ENCODE measurements at places on chromosomes 4 and X. TPM values are rescaled to one million over a fixed set of nuclear protein-coding genes. Genes with fewer than 3 reads are reported as not detected.

The TACR3 gene
- total RNA-seq = not detected

DNA sequence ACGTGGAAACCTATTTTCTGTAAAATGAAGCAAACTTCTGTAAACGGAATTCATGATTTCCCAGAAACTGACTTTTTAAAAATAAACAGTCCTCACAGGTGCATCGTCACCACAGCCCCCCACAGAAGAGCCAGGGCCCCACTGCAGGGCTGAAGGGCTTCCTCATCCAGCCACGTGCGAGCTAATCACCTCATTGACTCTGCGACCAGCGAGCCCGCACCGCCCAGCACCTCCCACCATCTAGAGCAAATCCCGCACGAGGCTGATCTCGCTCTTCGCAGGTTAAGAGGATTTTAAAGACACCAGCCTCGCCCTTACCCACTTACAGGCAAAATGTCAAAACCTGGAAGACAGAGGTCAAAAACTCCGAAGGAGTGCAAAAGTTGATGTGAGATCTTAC lies 14.8 kb downstream of the PPP2R3B start:
- DNase-seq = no peak

DNA sequence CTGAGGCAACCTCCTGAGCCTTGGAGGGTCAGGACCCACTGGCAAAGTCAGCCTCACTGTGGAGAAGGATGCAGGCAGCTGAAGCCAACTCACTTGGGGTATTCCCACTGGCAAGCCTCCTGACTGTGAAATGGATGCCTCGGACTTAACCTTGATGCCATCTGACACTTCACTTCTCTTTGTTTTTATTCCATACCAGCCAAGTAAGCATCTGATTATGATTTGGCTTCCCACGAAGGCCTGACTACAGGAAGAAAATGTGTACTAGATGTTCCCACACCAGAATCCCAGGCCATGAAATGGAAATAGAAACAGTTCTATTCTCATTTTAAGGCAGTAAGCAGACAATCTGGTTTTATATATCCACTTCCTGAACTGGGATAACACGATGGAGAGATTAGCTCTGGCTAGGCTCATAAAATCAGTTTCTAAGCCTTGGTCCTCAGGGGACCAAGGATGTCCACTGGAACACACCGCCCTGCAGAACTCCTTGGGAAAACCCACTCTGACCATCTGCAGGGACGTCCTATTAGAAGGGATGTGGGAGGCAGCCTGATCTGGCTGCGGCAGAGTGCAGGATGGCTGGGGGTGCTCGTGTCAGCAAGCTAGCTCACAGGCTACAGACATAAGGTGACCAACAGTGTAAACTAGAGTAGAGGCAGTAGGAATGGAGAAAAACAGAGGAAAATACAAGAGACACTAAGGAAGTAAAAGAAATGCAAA lies 89.3 kb downstream of the TSPAN5 start:
- no peak for DNase-seq

DNA sequence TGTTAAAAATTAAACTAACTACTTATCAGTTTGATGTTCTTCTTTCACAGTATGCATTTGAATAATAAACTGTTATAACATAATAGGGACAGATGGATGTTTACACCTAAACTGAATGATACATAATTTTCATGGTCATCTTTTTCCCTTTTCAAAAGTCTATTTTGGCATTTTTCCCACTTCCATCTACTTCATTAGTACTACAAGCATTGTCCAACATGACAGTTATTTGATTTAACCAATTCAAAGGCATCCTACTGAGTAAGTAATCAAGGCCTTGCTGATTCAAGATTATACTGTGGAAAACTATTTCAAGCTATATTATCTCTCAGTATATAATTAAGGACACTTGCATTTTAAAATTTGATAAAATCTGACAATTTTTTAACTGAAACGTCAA lies 212.9 kb downstream of the FAT4 start:
- DNase-seq = no peak

- DNase-seq = no peak
Measured at GRCh38 chr4:101286663-101287062, 60.7 kb downstream of the PPP3CA start.

The CPLX1 gene
- total RNA-seq = 0.37 TPM

GRCh38 chrX:9172464-9172850 lies 138.5 kb upstream of the FAM9B start:
- no peak for DNase-seq

GRCh38 chr4:109864134-109864533 lies 16.2 kb downstream of the LRIT3 start:
- no peak for DNase-seq

DNA sequence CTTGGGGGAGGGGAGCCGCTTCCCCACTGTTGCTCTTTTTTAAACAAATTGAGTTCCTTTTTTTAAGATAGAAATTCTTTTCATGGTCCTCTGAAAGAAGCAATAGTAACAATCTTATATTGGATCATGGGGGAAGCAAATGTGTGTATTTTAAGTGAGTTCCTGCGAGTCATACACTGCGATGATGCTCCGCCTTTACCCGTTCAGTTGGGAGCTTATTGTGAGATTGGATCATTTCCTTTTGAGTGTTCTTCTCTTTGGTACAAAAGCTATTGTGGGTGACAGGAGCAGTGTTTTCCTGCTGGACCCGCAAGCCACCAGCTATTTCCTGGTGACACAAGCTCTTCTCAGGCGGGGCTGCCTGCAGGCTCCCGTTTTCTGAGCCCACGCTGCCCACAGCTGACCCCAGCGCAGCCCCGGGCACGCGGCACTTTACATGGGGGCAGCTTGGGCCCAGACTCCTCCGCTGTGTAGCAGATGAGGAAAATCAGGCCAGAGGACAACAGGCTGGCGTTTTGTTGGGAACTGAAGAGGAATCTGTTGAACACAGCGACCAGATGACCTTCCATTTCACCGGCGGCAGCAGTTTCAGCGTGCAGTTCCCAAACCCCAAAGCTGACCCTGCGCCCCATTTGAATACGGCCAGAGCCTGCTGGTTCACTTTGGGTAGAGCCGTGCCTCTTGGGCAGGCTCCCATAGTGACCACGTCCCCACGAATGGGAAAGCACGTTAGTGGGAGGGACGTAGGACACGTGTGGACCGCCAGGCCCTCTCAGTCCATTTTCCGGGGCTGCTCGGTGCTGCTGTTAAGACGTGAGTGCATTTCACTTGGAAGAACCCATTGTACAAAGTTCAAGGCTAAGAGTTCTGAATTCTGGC lies 12.2 kb downstream of the TADA2B start:
- no peak for DNase-seq

The MAOB gene
- not detected for total RNA-seq

GRCh38 chrX:154696676-154697045 lies 43.3 kb upstream of the CTAG2 start:
- no peak for DNase-seq

The SYN1 gene
- 0.12 TPM for total RNA-seq

The RHOXF1 gene
- not detected for total RNA-seq

- no peak for DNase-seq
Measured at GRCh38 chrX:38275615-38276014, 51.7 kb downstream of the RPGR start.

The SPOCK3 gene
- total RNA-seq = not detected

DNA sequence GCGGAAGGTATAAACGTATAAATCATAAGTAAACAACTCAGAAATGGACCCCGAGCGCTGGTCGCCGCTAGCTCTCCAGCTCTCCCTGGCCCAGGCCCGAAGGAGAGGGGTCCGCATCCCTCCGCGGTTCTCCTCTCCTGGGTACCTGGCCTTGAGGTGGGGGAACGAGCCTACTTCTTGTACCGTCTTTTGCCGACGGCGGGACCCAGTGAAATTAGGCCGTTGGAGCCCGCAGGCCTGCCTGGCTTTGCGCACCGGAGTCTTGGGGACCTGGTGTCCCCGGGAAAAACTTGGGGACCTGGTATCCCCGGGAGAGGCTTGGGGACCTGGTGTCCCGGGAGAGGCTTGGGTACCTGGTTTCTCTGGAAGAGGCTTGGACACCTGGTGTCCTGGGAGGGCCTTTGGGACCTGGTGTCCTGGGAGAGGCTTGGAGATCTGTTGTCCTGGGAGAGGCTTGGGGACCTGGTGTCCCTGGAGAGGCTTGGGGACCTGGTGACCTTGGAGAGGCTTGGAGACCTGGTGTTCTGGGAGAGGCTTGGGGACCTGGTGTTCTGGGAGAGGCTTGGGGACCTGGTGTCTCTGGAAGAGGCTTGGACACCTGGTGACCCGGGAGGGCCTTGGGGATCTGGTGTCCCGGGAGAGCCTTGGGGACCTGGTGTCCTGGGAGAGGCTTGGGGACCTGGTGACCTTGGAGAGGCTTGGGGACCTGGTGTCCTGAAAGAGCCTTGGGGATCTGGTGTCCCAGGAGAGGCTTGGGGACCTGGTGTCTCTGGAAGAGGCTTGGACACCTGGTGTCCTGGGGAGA lies 12.0 kb downstream of the SHOX start:
- DNase-seq = no peak

DNA sequence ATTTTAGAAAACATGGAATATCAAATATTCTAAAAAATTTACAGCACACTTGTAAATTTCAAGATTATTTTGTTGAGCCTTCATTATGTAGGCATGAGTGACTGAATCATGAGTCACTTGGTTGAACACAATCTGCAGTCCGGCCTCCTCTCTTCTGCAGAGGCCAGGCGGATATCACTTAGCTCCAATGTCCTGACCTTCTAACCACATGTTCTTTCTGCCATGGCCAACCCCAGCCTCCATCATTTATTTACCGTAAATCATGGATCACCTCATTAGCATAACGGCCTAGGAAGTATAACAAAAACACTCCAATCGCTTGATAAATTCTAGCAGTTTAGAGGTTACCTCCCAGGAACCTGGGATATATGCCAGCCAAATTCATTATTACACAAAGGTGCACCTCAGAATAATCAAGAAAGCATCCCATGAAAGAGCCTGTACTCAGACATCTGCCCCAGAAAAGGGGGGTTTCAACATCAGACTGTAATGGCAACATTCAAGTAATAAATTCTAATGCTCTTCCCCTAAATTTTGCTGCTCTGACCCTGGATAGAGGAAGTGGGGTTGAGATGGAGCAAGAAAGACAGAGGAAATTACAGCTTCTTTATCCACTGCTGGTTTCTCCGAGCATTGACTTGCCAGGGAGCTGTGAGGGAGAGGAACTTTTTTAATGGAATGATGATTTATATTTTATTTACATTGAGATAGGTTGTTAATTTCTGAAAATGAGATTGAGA lies 2153.6 kb upstream of the AGA start:
- no peak for DNase-seq

The CYTL1 gene
- total RNA-seq = not detected

GRCh38 chrX:18390941-18391538 lies 34.4 kb upstream of the CDKL5 start:
- peak; percentile 70 for DNase-seq

- DNase-seq = no peak
Measured at GRCh38 chr4:67465763-67466052, 79.6 kb downstream of the CENPC start.

DNA sequence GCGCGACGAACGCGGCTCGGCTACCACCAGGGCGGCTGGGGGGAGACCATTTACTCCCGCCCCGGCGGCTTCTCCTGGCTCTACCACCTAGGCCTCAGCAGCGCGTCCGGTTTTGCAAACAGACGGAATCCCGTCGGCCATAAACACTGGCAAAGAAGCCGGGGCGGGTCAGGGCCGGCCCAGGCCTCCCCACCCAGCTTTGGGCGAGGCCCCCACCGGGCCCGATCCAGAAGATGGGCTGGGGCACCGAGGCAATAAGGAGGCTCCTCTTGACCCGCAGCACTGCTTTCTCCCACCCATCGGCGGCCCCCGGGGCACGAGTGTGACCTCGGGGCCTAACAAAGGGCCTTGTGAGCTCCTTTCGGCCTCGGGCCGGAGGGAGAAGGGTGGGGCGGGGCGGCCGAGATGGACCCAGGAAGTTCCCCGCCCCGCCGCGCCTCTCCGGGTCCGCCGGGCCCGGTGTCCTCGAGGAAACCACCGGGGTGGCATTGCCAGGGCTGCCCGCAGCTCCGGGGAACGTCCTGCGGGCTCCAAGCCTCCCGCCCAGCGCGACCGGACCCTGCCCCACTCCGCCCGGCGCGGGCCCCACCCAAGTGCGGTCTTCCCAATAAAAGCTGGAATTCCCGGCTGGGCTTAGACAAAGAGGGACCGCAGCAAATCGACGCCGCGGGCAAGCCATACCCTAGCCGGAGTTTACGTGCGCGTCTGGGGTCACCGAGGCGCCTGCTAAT lies 5.9 kb downstream of the BCOR start:
- DNase-seq = no peak

The S100P gene
- 10.0 TPM for total RNA-seq

DNA sequence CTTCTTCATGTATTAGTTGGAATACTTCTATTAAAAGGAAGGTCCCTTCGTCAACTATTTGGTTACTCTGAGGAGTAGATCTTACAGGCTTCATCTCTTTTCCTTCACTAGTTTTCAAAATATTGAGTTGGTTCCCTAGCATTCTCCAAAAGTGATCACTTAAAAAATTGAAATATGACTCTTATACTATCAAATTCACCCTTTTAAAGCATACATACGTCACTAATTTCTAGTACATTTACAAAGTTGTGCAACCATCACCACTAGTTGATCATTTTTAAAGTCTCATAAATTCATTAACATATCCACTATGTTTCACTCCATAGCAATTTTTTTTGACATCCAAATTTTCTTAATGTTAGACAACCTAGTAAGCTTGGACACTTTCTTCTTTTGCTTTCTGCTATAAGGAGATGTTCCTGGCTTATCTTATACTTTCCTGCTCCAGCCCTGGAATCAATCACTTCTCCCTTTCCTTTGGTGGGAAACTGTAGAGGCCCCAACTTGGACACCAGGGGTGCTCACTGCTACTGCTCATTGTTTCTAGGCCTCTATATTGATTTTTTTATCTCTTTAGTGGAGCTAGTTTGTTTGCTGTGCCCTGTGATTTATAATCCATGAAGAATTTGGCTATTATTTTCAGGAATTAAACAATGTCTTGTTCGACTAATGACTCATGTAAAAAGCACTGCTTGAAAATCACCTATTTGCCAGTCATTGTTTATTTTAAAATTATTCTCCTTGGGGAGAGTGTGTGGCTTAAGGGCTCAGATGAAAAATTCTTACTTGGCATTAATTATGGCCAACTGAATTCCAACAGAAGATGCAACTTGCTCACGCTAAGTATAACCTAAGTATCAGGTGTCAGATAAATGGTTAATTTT lies 4.0 kb upstream of the ZFX start:
- DNase-seq = no peak

The ODAPH gene
- not detected for total RNA-seq

DNA sequence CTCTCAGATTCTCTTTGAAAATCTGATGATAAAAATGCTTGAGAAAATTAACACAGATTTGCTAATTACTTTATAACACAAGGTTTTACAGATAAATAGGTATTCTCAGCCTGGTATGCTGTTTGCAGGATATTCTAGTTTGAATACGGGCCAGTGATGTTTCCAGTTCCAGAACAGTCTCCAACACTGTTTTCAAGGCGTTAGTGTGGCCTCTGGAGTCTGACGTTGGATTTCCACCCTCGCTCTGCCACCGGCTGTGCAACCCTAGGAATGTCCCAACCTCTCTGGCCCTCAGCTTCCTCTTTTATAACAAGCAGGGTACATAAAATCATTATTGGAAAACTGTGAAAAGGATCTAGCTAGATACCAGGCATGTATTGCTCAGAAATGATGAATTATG lies 23.8 kb upstream of the CYP4V2 start:
- DNase-seq = no peak

All from activated naive CD4-positive, alpha-beta T cell treated with anti-CD3 and anti-CD28 coated beads for 36 hours (primary cell).